ENCODE measurements at places on chromosomes 16 and 17. TPM values are rescaled to one million over a fixed set of nuclear protein-coding genes. Genes with fewer than 3 reads are reported as not detected.

HSDL1 gene
- 29.5 TPM for polyA plus RNA-seq

CDK3 gene
- polyA plus RNA-seq, result 2.9 TPM

TBC1D26 gene
- polyA plus RNA-seq, result not detected

SPIRE2 gene
- 1.5 TPM for polyA plus RNA-seq

SRCAP gene
- polyA plus RNA-seq, result 5.8 TPM

PRAC2 gene
- polyA plus RNA-seq, result not detected

NEUROD2 gene
- not detected for polyA plus RNA-seq

CTRB2 gene
- polyA plus RNA-seq, result not detected

RNF227 gene
- 1.3 TPM for polyA plus RNA-seq

PPP1R27 gene
- polyA plus RNA-seq, result not detected

CA7 gene
- not detected for polyA plus RNA-seq

DBF4B gene
- 2.6 TPM for polyA plus RNA-seq

OR1A1 gene
- not detected for polyA plus RNA-seq

CTRB1 gene
- polyA plus RNA-seq, result not detected

IQCK gene
- polyA plus RNA-seq, result 18.0 TPM

KRTAP4-1 gene
- not detected for polyA plus RNA-seq

ELMO3 gene
- 0.57 TPM for polyA plus RNA-seq

DNAAF8 gene
- polyA plus RNA-seq, result 1.6 TPM

PRSS53 gene
- polyA plus RNA-seq, result 0.79 TPM

P2RX5 gene
- polyA plus RNA-seq, result 6.4 TPM

CNTNAP4 gene
- not detected for polyA plus RNA-seq

OR3A3 gene
- polyA plus RNA-seq, result not detected

CFAP52 gene
- polyA plus RNA-seq, result not detected

PYY gene
- not detected for polyA plus RNA-seq

ZMYND15 gene
- 0.17 TPM for polyA plus RNA-seq

RPH3AL gene
- 1.5 TPM for polyA plus RNA-seq

ZNF263 gene
- 22.5 TPM for polyA plus RNA-seq

HS3ST2 gene
- not detected for polyA plus RNA-seq

LRRC75A gene
- polyA plus RNA-seq, result 1.2 TPM

CTF1 gene
- polyA plus RNA-seq, result 12.5 TPM

FBXW10 gene
- polyA plus RNA-seq, result 0.09 TPM

XAF1 gene
- 6.3 TPM for polyA plus RNA-seq

TPSG1 gene
- not detected for polyA plus RNA-seq

SYT17 gene
- 0.21 TPM for polyA plus RNA-seq

CCL5 gene
- not detected for polyA plus RNA-seq

TTYH2 gene
- 4.3 TPM for polyA plus RNA-seq

C1QTNF1 gene
- 15.4 TPM for polyA plus RNA-seq

SPSB3 gene
- polyA plus RNA-seq, result 13.3 TPM

All from AG04450 (cell line).